ENCODE measurements at places on chromosomes 6 and 20. TPM values are rescaled to one million over a fixed set of nuclear protein-coding genes. Genes with fewer than 3 reads are reported as not detected.

Gene CNKSR3
- total RNA-seq: 5.3 TPM

Gene ABHD16B
- not detected for total RNA-seq

Gene ULBP2
- total RNA-seq: 11.1 TPM

Gene CLPSL1
- total RNA-seq: not detected

Gene TAGAP
- total RNA-seq: not detected

Gene TMEM217
- 4.8 TPM for total RNA-seq

Gene SLC4A11
- total RNA-seq: 3.1 TPM

Gene TAF4
- total RNA-seq: 4.9 TPM

Gene RBM24
- total RNA-seq: 0.96 TPM

Gene DEFB123
- not detected for total RNA-seq

Gene RNF144B
- total RNA-seq: 127 TPM

Gene PCK1
- not detected for total RNA-seq

Gene ZNF391
- 0.64 TPM for total RNA-seq

Gene RAET1L
- total RNA-seq: 2.3 TPM

Gene SNRPB2
- total RNA-seq: 46.7 TPM

Gene ZSCAN23
- total RNA-seq: 1.9 TPM

Gene COL11A2
- 0.43 TPM for total RNA-seq

Gene TMC2
- total RNA-seq: not detected

Gene IP6K3
- total RNA-seq: not detected

Gene CDK19
- 5.5 TPM for total RNA-seq

Gene MRAP2
- total RNA-seq: 0.21 TPM

Gene SLC17A2
- total RNA-seq: not detected

Gene CST3
- 209 TPM for total RNA-seq

Gene PPP1R3D
- total RNA-seq: 10.6 TPM

Gene ZNF334
- 1.2 TPM for total RNA-seq

Gene EMILIN3
- not detected for total RNA-seq

Gene SRMS
- not detected for total RNA-seq

Gene EDN3
- not detected for total RNA-seq

Gene RAD21L1
- total RNA-seq: not detected

Gene KHDRBS2
- not detected for total RNA-seq

Gene WFDC2
- 0.96 TPM for total RNA-seq

Gene ZMYND8
- 17.4 TPM for total RNA-seq

Gene SLC17A4
- total RNA-seq: under 0.01 TPM

Gene GTF2H4
- 12.3 TPM for total RNA-seq

Gene RBPJL
- total RNA-seq: not detected
